ENCODE measurements at places on chromosomes 7 and 10. TPM values are rescaled to one million over a fixed set of nuclear protein-coding genes. Genes with fewer than 3 reads are reported as not detected.

GSDME gene
- total RNA-seq: 32.9 TPM

CALML3 gene
- total RNA-seq: not detected

VAX1 gene
- not detected for total RNA-seq

CLDN3 gene
- total RNA-seq: 1.2 TPM

PAPOLB gene
- not detected for total RNA-seq

CCL24 gene
- not detected for total RNA-seq

CALN1 gene
- total RNA-seq: not detected

ASB13 gene
- 16.9 TPM for total RNA-seq

PKD2L1 gene
- not detected for total RNA-seq

ASL gene
- 87.2 TPM for total RNA-seq

ZNF365 gene
- 0.33 TPM for total RNA-seq

NYAP1 gene
- 2.9 TPM for total RNA-seq

DNMBP gene
- 26.0 TPM for total RNA-seq

WBP1L gene
- 48.0 TPM for total RNA-seq

CUBN gene
- total RNA-seq: 6.8 TPM

ADAM12 gene
- total RNA-seq: 0.20 TPM

CALD1 gene
- total RNA-seq: 120 TPM

BTBD16 gene
- not detected for total RNA-seq

PRSS58 gene
- total RNA-seq: not detected

RBP3 gene
- not detected for total RNA-seq

MSMB gene
- total RNA-seq: not detected

GATA3 gene
- total RNA-seq: under 0.01 TPM

MOGAT3 gene
- total RNA-seq: not detected

GIMAP4 gene
- total RNA-seq: 62.7 TPM

SEMA3D gene
- 3.2 TPM for total RNA-seq

AKR1E2 gene
- 6.8 TPM for total RNA-seq

AGMO gene
- total RNA-seq: 1.6 TPM

AKR1C1 gene
- 0.30 TPM for total RNA-seq

TAS2R3 gene
- not detected for total RNA-seq

GIMAP2 gene
- 35.7 TPM for total RNA-seq

GPNMB gene
- 1.3 TPM for total RNA-seq

Measured in mammary microvascular endothelial cell (primary cell).